ENCODE measurements at places on chromosomes 16 and 17.

DNA sequence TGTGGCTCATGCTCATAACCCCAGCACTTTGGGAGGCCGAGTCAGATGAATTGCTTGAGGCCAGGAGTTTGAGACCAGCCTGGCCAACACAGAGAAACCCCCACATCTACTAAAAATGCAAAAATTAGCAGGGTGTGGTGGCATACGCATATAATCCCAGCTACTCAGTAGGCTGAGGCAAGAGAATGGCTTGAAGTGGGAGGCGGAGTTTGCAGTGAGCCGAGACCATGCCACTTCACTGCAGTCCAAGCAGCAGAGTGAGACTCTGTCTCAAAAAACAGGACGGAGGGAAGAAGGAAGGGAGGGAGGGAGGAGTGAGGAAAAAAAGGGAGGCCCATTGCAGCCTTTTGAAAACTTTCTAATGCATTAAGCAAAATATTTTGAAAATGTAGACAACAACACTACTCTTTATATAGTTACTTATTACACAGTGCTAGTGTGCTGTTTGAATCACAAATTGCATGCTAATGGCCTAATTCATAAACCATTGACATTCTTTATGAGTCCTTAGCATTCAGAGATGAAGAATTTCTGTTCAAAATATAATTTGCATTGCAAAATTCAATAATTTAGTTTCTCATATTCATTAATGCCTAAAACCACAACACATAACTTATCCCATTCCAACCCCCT lies 59.4 kb downstream of the TMEM114 start:
- no peak for DNase-seq

DNA sequence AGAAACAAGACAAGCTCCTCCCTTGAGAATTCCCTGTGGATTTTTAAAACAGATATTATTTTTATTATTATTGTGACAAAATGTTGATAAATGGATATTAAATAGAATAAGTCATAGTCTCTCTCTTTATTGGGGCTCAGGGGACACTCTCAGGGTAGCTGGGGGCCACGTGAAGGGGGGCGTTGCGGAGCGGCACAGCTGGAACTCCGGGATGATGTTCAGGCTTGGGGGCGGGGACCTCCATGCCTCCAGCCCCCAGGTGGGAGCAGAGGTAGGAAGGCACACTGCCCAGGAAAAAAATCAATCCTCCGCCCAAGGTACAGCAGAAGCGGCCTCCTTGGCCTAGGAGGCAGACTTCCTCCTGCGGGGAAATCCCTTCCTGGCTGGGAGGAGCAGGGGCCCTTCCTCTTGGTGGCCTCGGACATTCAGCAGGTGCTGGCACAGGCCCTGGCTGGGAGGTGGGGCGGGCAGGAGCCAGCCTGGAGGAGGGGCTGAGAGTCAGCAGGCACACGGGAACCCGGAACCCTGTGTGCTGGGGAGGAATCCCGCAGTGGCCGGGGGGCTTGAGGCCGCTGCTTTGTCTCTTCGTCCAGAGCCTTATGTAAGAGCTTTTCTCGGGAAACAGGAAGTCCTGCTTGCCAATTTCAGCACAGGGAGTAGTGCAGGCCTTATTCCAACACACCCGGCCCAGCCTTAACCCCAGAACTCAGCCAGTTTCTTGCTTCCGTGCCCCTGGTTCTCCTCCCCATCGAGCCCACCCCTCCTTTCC lies 591 bp upstream of the TNFSF13 start:
- DNase-seq = no peak

DNA sequence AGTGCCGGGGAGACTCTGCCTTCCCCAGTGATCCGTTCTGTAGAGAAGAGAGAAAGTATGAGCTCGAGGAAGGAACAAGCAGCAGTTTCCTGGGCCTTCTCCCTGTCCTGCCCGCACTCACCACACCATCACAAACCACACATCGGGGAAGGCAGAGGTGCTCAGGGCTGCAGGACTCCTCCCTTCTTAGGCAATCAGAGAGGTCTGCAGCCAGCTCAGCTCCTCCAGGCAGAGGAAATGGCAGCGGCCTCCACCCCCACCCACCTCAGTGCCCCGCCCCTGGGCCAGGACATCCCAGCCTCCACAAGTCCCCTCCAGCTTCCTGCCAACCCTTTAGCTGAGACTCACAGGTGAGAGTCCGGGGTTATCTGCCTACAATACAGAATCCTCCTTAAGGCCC lies 2.0 kb downstream of the ZNF319 start:
- DNase-seq = no peak

DNA sequence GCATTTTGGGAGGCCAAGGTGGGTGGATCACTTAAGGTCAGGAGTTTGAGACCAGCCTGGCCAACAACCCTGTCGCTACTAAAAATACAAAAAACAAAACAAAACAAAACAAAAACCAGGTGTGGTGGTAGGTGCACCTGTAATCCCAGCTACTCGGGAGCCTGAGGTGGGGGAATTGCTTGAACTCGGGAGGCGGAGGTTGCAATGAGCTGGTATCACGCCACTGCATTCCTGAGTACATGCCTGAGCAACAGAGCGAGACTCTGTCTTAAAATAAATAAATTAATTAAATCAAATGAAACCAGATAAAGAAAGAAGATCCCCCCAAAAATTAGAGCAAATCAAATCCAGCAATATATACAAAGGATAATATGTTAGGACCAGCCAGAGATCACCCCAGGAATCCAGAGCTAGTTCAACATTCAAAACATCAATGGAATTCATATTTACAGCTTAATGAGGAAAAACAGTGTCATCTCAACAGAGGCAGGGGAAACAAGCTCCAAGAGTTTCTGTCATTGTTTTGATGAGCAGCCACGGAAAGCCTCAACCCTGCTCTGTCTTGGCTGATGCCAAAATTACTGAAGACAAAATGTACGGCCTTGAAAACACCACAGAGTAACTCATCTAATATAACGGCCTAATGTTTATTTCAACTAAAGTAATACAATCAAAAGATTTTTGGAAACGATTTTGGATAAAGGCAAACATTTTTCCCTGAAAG lies 3.7 kb downstream of the PEMT start:
- DNase-seq = no peak

DNA sequence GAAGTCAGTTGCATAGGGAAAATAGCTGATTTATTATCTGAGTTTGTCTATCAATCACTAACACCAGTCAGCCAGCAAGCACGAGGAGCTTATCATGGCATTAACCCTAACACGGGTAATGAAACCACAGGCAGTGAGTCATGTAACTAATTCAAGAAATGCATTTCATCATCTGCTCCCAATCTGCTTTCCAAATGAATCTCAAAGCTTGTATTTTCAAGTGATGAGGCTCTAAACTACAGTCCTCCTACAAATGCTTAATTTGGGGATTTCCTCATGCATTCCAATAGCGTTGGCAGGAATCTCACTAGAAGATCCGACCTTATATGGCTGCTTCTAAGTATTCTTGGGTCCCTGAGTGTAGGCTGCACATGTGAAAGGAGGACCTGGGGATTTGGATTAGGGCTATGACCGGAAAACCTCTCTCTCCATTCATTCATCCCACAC lies 118.4 kb upstream of the HSBP1 start:
- no peak for DNase-seq

- no peak for DNase-seq
Observed at GRCh38 chr16:8676160-8676547, 1.7 kb downstream of the ABAT start.

DNA sequence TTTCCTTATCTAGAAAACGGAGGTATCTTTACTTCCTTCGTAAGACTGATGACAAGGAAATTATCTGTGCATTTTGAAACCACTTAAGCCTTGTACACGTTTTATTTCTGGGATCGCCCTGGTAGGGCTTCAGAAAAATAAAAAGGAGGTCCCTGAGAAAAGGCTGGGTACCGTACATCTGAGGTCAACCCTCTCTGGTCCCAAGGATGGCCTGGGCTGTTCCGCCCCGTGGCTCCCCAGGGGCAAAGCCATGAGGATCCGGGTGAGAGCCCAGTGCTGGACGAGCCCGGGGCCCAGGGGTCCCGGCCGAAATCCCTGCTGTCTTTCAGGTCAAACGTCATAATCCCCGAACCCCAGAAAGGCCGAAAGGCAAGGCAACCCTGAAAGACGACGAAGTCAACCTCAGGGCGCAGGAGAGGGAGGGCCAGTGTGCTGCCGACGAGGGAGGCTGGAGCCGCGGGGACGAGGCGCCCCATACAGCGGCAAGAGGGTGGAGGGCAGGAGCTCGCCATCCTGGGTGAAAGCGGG lies 656 bp upstream of the FUS start:
- DNase-seq = no peak

DNA sequence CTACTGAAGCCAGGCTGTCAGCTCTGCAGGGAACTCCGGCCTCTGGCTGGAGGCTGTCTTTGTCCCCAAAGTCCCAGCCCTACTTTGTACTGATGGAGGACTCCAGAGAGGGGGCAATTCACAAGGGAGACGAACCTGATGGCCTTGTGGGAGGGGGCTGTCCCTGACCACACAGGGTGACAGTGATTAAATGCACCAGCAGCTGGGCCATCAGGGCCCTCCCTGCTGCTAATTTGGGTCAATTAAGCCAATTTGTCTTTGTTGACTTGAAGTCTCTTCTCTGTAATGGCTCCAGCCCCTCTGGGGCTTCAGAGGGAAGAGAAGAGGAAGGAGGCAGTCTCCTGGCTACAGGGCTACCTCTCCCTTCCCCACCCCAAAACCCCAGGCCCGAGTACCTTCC lies 22.0 kb downstream of the TMEM132E start:
- no peak for DNase-seq

DNA sequence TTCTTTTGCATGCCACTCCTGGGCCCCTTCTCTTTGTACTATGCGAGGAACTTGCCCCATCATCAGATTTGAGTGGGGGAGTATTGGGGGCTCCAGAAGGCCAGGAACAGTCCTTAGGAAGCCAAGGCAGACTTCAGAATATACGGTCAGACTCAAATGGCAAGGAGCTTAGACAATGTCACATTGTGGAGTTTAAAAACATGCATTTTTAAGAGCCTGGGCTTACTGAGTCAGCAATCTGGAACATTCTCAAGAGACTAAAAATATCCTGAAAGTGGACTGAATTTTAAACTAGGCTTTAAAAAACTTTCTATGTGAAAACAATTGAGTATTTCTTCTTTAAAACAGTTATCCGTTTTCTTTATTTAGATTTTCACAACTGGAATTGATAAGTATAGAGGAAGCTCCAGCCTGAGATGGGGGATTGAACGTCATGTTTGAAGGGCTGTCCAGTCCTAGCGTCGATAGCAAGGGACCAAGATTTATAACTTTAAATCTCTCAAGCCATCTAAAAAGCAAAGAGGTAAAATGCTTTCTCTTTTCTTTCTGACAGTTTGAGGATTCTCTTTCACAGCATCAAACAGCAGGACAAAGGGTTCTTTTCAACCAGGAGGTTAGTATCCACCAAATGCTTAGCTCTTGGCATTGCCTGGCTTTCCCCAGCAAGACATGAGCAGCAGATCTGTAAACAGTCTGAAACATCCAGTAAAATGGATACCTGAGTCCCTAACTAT lies 45.8 kb upstream of the CDRT4 start:
- DNase-seq = no peak

DNA sequence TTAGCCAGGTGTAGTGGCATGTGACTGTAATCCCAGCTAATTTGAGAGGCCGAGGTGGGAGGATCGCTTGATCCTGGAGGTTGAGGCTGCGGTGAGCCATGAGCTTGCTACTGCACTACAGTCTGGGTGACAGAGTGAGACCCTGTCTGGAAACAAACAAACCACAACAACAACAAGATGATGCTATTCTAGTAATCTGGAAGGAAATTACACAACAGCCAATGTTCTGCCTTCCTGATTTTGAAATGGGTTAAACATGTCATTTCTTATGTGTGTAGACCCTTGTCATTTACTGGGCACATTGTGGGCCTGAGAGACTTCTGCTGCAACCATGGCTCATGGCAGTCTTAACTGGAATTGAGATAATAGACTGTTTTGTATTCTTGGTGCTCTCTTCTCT lies 5.9 kb downstream of the COQ7 start:
- no peak for DNase-seq

DNA sequence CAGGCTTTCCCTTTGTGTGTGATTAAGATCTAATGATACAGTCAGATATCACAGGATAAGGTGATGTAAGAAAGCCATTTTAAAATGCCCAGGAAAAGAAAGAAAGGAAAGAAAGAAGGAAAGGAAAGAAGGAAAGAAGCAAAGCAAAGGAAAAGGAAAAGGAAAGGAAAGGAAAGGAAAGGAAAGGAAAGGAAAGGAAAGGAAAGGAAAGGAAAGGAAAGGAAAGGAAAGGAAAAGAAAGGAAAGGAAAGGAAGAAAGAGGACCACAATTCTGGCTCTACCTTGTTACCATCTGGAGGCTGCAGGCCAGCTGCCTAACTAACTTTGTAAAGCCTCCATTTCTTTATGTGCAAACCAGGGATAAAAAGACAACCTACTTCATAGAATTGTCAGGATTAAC lies 131.6 kb downstream of the DYNLRB2 start:
- DNase-seq = no peak

GRCh38 chr17:42517516-42517915 lies 18.5 kb upstream of the NAGLU start:
- DNase-seq = peak; percentile 71

- no peak for DNase-seq
Observed at GRCh38 chr16:51801635-51802034, 650.6 kb upstream of the SALL1 start.

DNA sequence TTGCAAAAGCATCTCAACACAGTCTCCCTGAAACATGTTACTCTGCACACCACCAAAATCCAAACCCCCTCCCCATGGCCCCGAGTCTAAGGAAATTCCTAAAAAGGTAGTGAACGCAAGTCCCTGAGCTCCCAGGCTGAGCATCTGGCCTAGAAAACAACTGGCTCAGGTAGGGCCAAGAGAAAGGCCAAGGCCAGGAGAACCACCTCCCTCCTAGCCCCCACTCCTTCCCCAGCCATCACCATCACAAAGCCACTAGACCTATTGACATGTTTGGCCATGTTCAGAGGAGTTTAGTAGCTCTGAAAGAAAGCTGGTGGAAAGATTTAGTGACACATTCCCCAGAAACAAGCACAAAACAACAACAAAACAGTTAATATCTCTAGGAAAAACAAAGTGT lies 220.0 kb upstream of the PSMD7 start:
- no peak for DNase-seq

DNA sequence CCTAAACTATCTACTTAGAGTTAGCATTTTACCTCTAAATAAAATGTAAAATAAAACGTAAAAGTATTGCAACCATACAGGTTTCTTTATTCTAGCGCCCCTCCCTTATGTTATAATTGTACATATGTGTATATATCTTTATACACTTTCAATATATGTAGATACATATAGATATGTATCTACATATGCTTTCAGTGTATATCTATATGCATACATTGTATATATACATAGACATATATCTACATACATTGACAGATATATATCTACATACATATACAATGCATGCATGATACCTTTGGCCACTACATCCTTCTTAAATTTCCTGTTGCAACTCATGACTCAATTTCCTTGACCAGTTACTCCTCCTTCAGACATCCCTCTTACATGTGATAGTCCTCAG lies 16.7 kb downstream of the BPTF start:
- no peak for DNase-seq

- DNase-seq = no peak
Observed at GRCh38 chr17:57970710-57971109, 15.5 kb upstream of the CUEDC1 start.

GRCh38 chr17:76419576-76420260 lies 33.2 kb downstream of the UBE2O start:
- no peak for DNase-seq

GRCh38 chr17:64217249-64217691 lies 45.8 kb downstream of the TEX2 start:
- no peak for DNase-seq
